ENCODE measurements at places on chromosomes 16 and 17.

- no peak for DNase-seq
Measured at GRCh38 chr17:19683117-19683516, 33.3 kb downstream of the SLC47A2 start.

DNA sequence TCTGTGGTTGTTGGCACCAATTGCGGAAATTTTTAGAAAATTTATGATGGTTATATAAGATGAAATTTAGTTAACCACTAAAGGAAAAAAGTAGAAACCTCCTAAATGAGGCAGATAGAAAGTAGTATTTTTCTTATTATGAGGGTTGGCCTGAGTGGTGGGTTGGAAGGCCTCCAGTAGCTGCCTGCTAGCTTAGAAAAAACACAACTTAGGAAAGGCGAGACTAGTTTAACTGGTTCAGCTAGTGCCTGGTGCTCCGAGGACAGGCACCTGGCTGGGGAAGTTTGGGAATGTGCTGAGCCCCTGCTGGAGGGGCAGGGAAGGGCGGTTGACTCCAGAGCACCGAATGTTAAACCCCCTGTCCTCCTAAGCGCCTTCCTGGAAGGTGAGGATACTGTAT, 19.9 kb downstream of the LDHD start:
- no peak for DNase-seq

DNA sequence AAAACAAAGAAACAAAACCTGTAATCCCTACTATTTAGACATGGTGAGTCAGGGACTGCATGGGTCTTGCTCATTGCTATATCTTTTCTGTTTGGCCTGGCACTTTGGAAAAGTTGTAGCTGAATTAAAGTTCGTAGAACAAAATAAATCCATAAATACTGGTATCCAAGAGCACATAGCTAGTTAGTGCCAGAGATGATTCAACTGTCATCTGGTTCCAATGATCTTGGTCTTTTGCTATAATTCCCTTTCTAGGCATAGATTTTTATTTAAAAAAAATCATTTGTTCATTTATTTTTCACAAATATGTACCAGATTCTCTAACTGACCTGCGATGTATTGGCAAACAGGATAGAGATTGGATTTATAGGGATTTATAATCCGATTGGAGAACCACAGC, 1436.1 kb upstream of the GOT2 start:
- DNase-seq = no peak

DNA sequence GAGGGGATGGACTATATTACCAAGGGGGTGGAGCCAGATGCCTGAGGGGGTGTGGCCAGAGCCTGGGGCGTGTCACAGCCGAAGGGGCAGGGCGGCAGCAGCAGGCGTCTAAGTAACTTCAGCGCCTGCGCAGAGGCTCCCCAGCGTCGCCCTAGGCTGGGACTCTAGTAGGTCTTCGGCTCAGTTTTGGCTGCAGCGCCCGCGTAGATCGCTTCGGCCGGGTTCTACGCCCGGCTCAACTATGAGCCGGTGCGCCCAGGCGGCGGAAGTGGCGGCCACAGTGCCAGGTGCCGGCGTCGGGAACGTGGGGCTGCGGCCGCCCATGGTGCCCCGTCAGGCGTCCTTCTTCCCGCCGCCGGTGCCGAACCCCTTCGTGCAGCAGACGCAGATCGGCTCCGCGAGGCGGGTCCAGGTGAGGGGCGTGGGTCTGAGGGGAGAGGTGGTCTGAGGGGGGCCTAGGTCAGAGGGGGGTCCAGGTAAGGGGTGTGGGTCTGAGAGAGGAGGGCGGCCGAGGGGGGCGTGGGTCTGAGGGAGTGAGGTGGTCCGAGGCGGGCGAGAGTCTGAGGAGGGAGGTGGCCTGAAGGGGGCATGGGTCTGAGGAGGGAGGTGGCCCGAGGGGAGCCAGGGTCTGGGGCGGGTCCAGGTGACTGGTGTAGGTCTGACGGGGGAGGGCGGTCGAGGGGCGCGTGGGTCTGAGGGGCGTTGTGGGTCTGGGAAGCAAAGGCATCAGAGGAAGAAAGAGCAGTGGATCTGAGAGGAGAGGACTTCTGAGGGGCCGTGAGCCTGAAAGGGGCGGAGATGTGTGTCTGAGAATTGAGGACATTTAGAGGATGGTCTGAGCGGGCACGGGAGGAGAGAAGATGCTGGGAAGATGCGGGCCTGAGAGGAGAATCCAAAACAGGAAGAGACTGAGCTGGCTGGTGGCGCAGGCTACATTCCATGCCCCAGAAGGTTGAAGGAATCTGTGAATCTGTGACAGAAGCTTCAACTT, at the start of gene LPCAT2:
Gene LPCAT2, plus strand, starts transcription at position 132 of the 991 bp plus-strand sequence. Its CDS starts 110 bp downstream, at position 242.
- DNase-seq = peak; percentile 88

Data from pons (tissue), 1 donor.